IMR-90 (cell line): ENCODE measurements at places on chromosomes 5 and 9. TPM values are rescaled to one million over a fixed set of nuclear protein-coding genes. Genes with fewer than 3 reads are reported as not detected.

HAVCR2 gene
- total RNA-seq = under 0.01 TPM in 2 replicates

- peak; percentile 69 for DNase-seq
These were observed at the start of gene B4GALT7 for GRCh38 chr5:177599731-177600507. Gene B4GALT7 (plus strand): TSS chr5:177600132. CDS start chr5:177600211, 79 bp downstream.

GRCh38 chr5:74322944-74323343, 317.6 kb downstream of the ENC1 start:
- no peak for DNase-seq

FOXD4L4 gene
- total RNA-seq = under 0.01 TPM in 1 of 2 replicates, not detected in the other

DNA sequence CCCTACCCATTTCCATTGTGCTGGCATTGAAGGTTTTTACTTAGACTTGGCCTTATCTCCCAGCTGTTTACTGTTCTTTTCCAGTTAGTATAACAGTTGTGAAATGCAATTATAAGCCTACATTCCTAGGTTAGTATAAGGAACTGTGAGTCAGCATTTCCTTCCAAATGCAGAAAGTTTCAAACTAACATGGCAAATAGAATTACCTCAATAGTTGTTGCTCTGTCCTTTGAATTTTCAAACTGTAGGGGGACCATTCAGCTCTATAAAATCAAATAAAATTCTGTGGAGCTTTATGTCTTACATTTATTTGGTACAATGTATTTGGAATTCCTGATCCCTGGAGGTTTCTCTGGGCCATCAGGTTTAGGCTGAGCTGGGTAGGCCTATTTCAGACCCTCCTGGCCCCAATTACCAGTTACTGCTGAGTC, 47.2 kb downstream of the ARHGEF28 start:
- peak; percentile 90 for DNase-seq

GRCh38 chr5:6260846-6261245, 117.5 kb downstream of the MED10 start:
- no peak for DNase-seq

GRCh38 chr5:159021901-159022556, 77.7 kb downstream of the EBF1 start:
- peak; percentile 86 for DNase-seq

CCNI2 gene
- not detected in 2 replicates for total RNA-seq
